CD4-positive, alpha-beta T cell treated with Interleukin-2 at 100 ng/mL for 4 hours (primary cell): ENCODE measurements at places on chromosomes 12 and 14.

DNA sequence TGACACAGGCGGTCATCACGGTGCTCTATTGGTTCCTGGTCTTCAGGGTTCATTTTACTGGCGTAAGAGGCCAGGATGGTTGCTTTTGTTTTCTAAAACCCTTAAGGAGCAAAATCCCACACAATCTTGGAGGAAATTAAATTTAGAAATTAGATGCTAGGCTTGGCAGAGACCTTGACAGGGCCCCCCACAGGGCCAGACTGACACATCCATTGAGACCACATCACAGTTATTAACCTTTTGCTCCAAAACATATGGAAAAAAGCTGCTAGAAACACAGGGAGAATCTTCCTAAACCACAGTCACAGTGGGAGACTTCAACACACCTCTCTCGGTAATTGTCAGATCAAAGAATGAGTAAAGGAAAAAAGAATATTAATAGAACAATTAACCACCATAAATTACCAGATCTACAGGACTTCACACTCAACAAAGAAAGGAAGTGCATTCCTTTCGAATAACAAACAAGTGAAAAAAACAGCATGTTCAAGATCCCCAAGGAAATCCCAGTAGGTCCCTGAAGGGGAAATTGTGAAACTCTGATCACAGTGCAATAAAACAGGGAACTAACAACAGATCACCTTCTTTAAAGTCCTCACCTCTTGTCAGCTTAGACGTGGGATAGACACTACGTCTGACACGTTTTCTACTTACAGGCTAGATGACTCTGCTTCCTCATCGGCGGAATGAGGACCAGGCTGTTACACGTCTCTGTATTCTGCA is 40.2 kb upstream of the TMEM179 start:
- no peak for DNase-seq

GRCh38 chr12:57215668-57216013 is 953 bp upstream of the NXPH4 start:
- peak; percentile 39 for DNase-seq

DNA sequence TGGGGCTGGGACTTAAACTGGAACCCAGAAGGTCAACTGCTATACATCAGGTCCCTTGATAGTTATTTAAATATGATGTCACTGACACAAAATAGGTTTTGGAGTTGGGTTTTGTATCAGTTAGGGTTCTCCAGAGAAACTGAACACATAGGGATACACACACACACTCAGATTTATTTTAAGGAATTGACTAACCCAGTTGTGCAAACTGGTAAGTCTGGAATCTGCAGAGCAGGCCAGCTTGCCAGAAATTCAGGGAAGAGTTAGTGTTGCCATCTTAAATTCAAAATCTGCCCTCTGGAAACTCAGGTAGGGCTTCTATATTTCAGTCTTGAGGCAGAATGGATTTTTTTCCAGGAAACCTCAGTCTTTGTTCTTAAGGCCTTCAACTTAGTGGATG is 36.9 kb downstream of the MAPK1IP1L start:
- DNase-seq = no peak

DNA sequence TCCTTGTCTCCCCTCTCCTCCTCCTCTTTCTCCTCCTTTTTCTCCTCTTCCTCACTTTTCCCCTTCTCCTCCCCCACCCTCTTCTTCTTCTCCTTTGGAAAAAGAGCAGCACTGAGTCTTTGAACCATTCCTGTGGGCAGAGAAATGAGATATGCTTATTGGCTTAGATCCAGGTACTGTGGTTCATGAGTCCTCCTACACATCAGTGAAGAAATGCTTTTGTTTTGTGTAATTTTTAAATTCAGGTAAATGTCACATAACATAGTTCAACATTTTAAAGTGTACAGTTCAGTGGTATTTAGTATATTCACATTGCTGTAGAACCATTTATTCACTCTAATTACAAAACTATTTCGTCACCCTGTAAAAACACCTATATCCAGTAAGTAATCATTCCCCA is 402.1 kb downstream of the AACS start:
- DNase-seq = no peak

GRCh38 chr12:48764521-48764920 is 24.4 kb downstream of the ADCY6 start:
- no peak for DNase-seq
